Calu3 (cell line): ENCODE measurements at places on chromosomes 7 and 10. TPM values are rescaled to one million over a fixed set of nuclear protein-coding genes. Genes with fewer than 3 reads are reported as not detected.

DNA sequence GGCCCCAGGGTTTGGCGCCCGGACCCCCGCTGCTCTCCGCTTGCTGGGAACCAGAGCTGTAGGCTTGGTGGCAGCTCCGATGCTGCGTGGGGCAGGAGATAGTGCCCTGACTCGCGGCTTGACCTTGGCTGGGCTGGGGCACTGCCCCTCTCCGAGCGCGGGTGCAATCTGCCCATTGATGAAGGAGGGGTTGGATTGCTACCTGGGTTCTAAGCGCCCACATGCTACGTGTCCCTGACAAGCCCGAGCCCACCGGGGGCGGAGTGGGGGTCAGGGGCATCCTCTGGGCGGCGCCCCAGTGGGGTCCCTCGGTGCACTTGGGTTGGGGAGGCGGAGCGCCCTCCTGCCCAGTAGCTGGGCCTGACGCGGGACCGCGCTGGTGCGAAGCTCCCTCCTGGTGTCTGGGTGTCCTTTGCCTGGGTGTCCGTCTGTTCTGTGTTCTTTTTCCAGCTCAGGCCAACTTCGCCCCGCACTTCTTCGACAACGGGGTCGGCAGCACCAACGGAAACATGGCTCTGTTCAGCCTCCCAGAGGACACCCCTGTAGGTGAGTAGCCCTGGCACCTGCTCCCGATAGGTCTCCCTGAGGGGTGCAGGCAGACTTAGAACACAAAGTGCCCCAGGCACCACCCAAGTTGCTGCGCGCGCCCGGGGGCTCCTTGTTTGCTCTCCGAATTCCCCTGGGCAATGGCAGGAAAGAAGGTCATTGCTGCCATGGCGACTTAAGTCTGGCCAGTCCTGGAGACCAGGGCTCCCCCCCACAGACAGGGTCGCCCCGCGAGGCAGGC, 900 bp downstream of the CDHR1 start:
- no peak overlapping the region for H3K4me3 ChIP-seq
- no peaks in the 10 kb centered on the region for H3K4me1 ChIP-seq
- H3K36me3 ChIP-seq, result no peaks in the 10 kb centered on the region
- H3K27ac ChIP-seq, result no peak overlapping the region
- H3K27me3 ChIP-seq, result peaks cover 89% of the 10 kb centered on the region

- DNase-seq, result peak; percentile 77
- H3K27ac ChIP-seq, result no peak overlapping the region
- no peaks in the 10 kb centered on the region for H3K36me3 ChIP-seq
Observed at GRCh38 chr10:62594093-62594520, 210.4 kb upstream of the ADO start.

CALD1 gene
- total RNA-seq, result 5.5 and 9.3 TPM in 2 replicates

ITGA8 gene
- total RNA-seq, result not detected in 2 replicates

CPA2 gene
- total RNA-seq, result not detected in 2 replicates
